ENCODE measurements at places on chromosomes 13 and 19.

GRCh38 chr13:71831716-71832115 is 35.3 kb downstream of the DACH1 start:
- DNase-seq, result no peak

GRCh38 chr19:39193803-39194202 is 3.0 kb upstream of the NCCRP1 start:
- no peak for DNase-seq

DNA sequence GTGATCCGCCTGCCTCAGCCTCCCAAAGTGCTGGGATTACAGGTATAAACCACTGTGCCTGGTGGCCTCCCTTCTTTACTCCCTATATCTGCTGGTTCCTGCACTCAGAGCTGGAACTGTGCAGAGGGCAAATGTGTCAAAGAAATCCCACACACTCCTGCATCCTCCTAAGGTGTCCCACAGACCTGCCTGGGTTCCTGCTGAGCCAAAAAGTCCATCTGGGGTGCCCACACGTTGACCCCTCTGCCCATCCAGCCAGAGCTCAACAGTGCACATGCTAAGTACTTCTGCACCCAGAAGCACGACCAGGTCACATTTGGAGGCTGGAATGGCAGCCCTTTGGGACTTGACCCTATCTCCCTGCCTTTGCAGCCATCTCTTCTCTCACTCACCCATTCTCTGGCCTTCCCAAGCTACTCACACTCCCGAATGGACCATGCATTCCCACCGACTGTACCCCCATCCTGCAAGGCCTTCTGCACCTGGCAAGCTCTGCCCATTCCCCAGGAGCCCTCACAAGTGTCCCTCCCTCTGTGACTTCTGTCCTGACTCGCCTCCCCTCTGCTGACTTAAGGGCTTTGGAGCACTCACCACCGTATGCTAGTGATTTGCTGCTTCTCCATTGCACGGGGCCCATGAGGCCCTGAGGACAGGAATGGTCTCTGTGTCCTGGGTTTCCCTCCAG is 152.1 kb downstream of the KCTD15 start:
- DNase-seq, result no peak

- no peak for DNase-seq
Observed at GRCh38 chr19:16797876-16798275, 31.3 kb upstream of the SIN3B start.

DNA sequence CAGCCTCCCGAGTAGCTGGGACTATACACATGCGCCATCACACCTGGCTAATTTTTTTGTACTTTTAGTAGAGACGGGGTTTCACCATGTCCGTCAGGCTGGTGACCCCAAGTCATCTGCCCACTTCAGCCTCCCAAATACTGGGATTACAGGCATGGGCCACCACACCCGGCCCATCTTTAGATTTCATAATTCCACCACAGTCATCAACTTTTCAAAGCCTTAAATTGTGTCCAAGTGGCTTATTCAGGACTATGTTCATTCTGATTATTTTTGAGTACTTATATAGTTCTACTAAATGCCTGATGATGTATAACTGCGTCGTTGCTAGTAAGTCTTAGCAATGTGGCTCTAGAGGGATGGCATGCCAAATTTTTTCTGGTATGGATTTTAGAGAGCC is 36.9 kb downstream of the FLT1 start:
- no peak for DNase-seq

GRCh38 chr13:59621773-59622172 is 542.0 kb downstream of the DIAPH3 start:
- no peak for DNase-seq

DNA sequence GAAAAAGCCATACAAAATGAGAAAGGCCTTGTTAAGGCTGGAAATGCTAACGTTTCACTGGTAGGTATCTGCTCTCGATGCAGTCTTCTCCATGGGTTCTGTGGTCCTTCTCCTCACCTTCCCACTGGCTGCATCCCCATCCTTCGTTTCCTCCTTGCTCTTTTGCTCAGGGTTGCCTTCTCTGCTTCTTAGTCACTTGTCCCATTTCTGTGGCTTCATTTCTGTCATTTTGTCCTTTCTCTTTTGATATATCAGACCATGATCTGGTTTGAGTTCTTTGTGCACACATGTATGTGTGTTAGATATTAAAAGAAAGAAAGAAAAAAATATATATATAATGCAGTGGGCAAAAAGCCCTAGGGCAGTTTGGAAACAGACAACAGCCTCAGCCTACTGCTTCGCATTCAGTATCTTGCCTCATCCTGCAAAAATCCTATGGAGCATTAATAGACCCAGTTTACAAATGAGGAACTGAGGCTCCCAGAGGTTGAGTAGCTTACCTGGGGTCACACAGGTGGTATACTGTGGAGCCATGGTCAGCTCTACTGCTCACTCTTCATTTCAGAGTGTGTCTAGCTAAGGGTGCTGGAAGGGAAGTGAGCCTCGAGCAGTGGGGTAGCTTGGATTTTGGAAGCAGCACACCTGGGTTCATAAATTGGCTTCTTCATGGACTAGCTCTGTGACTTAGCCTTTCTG is 57.6 kb upstream of the MEDAG start:
- no peak for DNase-seq

DNA sequence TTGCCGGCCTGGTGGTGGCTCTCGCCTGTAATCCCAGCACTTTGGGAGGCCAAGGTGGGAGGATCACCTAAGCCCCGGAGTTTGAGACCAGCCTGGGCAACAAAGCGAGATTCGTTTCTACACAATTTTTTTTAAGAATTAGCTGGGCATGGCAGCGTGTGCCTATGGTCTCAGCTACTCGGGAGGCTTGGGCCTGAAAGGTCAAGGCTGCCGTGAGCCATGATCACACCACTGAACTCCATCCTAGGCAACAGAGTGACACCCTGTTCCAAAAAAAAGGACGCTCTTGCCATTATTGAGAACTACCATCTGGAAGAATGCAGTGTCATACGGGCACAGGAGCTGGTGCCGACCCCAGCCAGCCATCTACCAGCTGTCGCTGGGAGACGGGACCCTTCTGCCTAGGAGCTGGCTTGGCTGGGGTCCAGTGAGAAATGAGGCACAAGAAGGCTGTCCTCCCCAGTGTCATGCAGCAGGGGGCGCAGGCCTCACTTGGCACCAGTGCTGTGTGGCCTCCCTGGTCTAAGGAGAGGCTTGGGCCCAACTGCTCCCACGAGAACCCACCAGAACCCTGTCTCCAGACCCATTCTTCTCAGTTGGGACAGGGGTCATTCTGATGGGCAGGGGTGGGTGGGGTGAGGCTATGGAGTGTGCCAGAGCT is 12.2 kb upstream of the RELB start:
- peak; percentile 44 for DNase-seq

GRCh38 chr19:55464039-55464661 is 401 bp downstream of the C19orf85 start:
- no peak for DNase-seq

DNA sequence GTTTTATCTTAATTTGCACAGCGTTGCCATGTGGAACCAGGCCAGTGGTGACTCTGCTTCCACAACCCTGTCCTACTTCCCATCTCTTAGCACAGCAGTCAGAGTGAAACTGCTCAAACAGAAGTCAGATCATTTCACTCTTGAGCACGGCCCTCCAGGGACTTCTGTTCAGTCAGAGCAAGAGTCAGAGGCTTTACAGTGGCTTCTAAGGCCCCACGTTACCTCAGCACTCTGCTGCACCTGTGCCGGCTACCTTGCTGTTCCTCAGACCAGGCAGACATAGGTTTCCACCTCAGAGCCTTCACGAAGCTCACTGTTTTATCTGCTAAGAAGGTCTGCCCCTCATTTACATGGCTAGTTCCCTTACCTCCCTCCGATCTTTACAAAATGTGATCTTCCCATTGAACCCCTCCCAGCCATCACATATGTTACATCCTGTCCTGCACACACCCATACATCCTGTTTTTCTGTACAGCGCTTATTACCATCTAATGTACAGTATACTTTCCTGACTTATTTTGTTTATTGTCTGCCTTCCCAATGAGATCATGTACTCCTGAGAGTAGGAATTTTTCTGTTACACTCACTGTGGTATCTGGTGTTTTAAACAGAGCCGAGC is 41.6 kb downstream of the TM9SF2 start:
- no peak for DNase-seq

GRCh38 chr19:41261474-41262190 is 2.5 kb upstream of the HNRNPUL1 start:
- DNase-seq, result no peak

DNA sequence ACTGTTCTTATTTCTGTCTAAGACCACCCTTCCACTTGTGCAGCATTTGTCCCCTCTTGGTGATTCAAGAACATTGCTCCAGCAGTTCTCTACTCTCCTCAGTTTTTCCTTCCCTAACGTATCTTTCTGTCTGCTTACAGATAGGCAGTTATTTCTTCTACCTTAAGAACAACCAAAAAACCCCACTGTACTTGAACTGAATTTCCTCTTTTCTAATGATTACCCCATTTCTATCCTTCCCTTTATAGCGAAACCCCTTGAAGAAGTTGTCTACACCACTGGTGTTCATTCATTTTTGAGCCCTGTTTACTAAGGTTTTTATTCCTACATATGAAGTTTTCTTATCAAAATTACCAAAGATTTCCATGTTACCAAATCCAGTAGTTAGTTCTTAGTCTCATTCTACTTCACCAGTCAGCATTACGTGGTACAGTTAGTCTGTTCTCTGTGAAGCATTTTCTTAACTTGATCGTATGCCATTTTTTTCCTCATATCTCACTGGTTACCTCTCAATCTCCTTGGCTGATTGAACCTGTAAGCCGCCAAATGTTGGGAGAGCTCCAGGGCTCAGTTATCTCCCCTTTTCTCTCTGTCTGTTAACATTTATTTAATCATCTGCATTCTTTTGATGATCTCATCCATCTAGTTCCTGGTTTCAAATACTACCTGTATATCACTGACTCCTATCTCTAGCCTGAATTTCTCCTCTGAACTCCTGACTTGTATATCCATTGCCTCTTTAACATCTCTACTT is 9.0 kb downstream of the LSM14A start:
- no peak for DNase-seq

DNA sequence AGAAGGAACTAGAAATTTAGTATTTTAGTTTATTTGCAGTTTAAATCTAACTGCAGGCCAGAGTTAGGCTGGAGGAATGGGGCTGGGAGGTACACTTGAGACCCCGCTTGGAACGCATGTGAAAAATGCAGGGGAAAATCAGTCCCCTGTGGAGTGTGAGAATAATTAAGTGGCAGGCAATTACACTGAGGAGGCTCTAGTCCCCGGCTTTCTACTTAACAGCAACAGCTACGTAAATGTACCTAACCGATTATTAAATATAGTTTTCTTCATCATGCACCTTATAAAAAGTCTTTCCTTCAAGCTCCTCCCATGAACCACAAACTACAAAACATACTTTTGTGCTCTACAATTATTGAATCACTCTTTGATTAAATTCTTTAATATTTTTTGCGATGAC is 804 bp downstream of the ZNF708 start:
- DNase-seq, result no peak

DNA sequence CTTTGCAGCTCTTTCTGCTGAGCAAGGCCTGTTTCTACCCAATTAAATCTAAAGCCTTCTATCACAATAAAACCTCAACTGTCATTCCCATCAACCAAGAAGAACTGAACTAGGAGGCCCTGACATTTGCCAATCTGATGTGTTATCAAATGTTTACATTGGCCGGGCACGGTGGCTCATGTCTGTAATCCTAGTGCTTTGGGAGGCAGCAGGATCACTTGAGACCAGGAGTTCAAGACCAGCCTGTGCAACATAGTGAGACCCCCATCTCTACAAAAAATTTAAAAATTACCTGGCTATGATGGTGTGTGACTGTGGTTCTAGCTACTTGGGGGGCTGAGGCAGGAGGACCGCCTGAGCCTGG is 2.8 kb upstream of the FBXO17 start:
- DNase-seq, result no peak

- no peak for DNase-seq
Observed at GRCh38 chr19:14554382-14554812, 17.5 kb downstream of the NDUFB7 start.

DNA sequence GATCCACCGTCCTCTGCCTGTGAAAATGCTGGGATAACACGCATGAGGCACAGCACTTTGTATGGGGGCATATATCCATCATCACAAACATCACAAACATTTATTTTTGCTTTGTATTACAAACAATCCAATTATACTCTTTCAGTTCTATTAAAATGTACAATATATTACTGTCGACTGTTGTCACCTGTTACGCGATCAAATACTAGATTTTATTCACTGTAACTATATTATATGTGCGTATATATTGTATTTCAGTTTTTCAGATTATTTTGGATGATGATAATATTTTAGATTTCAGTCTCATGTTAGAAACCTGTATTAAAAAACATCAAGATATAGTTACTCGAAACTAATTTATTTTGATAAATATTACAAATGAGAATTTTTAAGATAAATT is 998.3 kb downstream of the EFNB2 start:
- DNase-seq, result no peak

GRCh38 chr13:73235385-73235784 is 176.6 kb downstream of the KLF5 start:
- DNase-seq, result no peak

- DNase-seq, result no peak
Observed at GRCh38 chr13:84609716-84610115, 727.4 kb upstream of the SLITRK1 start.

Measured in stimulated activated CD8-positive, alpha-beta memory T cell treated with anti-CD3 and anti-CD28 coated beads, Interleukin-7, amount 100 ng/mL, for 1 hour (primary cell).